Neural crest cell (in vitro differentiated cells): ENCODE measurements at places on chromosomes 4 and X.
A peak's percentile ranks its signal among the peaks of the same experiment; 100 is the strongest.

DNA sequence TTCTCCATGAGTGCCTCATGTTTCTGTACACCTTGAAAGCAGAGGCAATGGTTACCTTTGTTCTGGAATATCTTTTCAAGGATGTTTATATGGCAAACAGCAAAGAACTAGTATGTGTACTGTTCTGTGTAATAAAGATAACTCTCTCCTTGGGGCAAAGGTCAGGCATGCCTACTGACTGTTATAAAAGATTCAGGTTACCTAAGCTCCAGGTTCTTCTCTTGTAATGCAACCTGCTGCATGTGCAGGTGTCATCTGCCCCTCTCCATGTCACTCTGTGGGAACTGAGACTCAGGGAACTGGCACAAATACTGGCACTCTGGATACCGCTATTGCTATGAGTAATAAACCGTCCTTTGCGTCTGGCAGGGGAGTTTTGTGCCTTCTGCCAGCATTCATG lies 5.4 kb upstream of the TRPC3 start:
- peaks cover 1% of the 10 kb centered on the region for H3K4me1 ChIP-seq
- no peak for DNase-seq
- no peak overlapping the region for H3K27ac ChIP-seq
- H3K27me3 ChIP-seq = peaks cover 41% of the 10 kb centered on the region
- no peak overlapping the region for H3K4me3 ChIP-seq

- H3K27me3 ChIP-seq = no peaks in the 10 kb centered on the region
- H3K36me3 ChIP-seq = no peaks in the 10 kb centered on the region
- no peak overlapping the region for H3K4me3 ChIP-seq
- H3K4me1 ChIP-seq = no peaks in the 10 kb centered on the region
- no peak overlapping the region for H3K27ac ChIP-seq
Observed at GRCh38 chr4:93513851-93514250, 314.7 kb upstream of the ATOH1 start.

- no peak for DNase-seq
- H3K36me3 ChIP-seq = no peaks in the 10 kb centered on the region
- H3K4me3 ChIP-seq = no peak overlapping the region
- H3K4me1 ChIP-seq = no peaks in the 10 kb centered on the region
- H3K27ac ChIP-seq = no peak overlapping the region
Observed at GRCh38 chr4:107008115-107008514, 28.0 kb downstream of the DKK2 start.

DNA sequence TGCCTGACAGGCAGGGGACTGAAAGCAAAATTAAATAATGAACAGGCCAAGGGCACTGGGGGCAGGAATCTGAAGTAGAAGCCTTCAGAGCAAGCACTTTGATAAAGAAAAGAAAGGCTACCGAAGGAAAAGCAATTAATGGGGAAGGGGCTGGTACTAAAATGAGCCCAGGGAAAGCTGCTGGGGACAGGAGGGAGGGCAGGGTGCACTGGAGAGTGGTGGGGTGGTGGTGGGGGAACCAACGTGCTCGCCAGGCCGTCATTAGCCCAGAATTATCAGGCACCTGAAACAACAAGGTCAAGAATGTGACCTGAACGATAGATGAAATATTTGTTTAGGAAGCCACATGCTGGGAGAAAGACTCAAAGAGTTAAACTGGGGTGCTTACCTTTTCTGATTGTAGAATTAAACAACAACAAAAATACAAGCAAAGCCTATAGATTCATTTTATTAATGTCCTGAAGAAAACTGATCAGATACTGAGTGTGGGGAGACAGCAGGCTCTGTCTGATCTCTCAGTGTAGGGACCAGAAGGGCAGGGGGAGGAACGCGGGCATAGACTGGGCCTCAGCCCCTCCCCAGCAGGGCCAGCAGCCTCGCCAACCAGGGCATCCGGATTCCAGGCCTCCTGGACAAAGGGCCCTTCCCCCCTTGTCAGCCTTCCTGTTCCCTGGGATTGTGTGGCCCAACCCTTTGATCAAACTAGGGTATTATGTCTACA lies 239.7 kb upstream of the KLF3 start:
- H3K4me3 ChIP-seq = peak overlapping the region; percentile 48
- H3K27me3 ChIP-seq = no peaks in the 10 kb centered on the region
- H3K4me1 ChIP-seq = peaks cover 43% of the 10 kb centered on the region
- peaks cover 4% of the 10 kb centered on the region for H3K36me3 ChIP-seq

GRCh38 chr4:33543941-33544450 lies 2700.3 kb downstream of the ARAP2 start:
- no peaks in the 10 kb centered on the region for H3K27me3 ChIP-seq
- no peak for DNase-seq
- H3K4me3 ChIP-seq = no peak overlapping the region
- H3K4me1 ChIP-seq = no peaks in the 10 kb centered on the region
- H3K36me3 ChIP-seq = no peaks in the 10 kb centered on the region

GRCh38 chrX:101550751-101551379 lies 518 bp downstream of the ARMCX1 start:
- H3K4me1 ChIP-seq = peaks cover 19% of the 10 kb centered on the region
- peak overlapping the region; percentile 94 for H3K4me3 ChIP-seq
- H3K27me3 ChIP-seq = no peaks in the 10 kb centered on the region
- H3K27ac ChIP-seq = peak overlapping the region; percentile 98
- peaks cover 23% of the 10 kb centered on the region for H3K36me3 ChIP-seq

DNA sequence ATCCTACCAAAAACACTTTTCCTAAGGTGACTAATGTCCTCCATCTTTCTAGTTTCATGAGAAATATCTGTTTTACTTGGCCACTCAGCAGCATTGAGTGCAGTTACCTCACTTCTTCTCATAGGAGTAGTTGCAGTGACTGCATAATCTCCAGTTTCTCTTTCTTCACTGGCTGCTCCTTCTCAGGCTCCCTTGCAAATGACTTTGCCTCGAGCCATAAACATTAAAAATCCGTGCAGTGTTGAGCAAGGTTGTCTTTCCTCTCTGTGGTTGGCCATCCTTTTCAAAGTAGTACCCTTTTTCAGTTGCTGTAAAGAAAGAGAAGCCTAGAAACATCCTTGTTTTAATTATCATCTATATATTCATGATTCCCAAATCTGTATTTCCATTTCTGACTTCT lies 10.2 kb upstream of the PRKG2 start:
- peaks cover under 1% of the 10 kb centered on the region for H3K36me3 ChIP-seq
- H3K4me1 ChIP-seq = no peaks in the 10 kb centered on the region
- no peak overlapping the region for H3K27ac ChIP-seq
- DNase-seq = no peak
- peaks cover 11% of the 10 kb centered on the region for H3K27me3 ChIP-seq
